ENCODE measurements at places on chromosomes 7 and 10.

DNA sequence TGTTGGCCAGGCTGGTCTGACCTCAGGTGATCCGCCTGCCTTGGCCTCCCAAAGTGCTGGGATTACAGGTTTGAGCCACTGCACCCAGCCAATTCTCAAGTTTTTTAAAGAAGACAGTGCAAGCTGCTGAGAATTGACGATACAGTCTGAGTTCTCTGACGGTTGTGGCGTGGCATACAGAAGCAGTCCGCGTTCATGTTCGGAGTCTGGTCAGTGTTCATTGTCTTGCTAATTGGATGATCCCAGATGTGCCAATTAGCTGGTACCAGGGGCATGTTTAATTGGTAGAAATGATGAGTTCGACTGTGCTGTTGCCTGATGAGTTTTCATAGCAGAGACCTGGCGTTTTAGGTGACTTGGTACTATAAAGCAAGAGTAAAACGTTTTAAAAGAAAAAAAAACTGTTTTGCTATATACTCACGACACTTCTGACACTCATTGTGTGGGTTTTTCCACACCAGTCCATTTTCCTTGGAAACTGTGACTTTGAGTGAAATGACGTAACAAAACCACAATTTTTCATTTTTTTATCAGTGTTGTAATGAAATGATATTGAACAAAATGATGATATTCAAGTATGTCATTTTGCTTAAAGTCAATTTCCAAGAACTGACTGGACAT lies 32.3 kb downstream of the CAMK1D start:
- no peak for DNase-seq

- peak; percentile 99 for DNase-seq
These were observed 109.9 kb downstream of the JCAD start for GRCh38 chr10:29949411-29950011.

DNA sequence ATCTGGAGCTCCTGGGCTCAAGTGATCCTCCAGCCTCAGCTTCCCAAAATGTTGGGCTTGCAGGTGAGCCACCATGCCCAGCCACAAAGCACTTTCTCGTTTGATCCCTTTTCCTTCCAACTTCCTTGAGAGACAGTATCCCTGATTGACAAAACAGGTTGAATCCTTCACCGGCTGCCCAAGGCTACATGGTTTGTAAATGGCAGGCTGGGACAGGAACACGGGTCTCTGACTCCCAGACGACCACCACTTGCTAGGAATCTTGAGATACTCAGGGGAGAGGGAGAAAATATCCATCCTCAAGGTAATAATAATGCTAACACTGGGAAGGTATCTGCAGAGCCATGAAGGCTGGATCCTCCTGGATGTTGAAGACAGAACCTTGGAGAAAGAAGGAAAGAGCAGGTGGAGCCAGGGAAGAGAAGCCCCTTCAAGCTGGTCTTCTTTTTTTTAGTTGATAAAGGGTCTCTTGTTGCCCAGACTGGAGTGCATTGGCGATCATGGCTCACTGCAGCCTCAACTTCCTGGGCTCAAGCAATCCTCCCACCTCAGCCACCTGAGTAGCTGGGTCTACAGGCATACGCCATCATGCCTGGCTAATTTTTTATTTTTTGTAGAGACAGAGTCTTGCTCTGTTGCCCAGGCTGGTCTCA lies 19.8 kb downstream of the MMRN2 start:
- DNase-seq, result no peak

DNA sequence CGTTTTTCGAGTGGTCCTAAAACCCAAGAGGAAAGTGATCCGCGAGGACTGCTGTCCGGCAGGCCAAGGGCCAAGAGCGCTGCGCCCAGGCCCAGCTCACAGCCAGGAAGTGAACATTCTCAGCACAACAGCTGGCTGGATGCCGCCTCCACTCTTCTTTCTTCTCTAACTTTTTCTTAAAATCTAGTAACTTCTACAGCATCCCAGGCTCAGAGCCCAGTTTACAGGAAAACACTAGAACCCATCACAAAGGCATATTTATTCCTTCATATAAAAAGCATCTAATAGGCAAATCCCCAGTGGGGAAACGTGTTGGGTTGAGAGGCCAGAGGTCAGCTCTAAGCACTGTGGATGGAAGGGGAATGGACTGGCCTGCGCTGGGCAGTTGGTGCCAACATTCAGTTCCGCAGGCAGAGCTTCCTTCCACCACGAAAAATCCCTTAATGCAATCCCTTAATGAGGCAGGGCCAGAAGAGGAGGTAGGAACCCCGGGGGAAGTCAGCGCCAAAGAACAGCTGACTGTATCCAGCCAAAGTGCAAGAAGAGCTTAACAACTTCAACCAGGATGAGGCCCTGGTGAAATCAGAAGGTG lies 74.8 kb downstream of the ZRANB1 start:
- DNase-seq, result no peak

DNA sequence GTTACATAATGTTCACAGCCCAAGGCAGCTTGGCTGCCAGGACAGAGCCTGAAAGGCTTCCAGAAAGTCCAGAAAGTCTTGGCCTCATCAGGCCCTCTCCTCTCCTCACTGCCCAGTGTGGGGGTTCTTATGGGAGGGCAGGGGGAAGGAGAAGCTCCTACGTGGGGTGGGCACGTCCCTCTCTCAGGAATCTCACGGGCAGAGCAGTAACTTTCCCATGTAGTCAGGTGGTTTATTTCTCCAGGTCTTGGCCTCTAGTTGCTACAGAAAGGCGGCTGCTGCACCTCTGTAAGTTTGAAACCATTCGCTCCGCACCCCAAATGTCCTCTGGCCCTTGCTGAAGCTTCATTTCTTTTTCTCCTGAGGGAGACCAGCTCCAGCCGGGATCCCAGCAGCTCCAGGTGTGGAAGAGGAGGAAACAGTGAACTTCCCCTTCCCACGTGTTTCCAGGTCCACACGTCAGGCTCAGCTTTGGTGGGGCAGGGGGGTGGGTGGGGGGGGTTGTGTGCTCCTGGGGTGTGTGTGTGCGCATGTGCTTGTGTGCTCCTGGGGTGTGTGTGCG lies 320.3 kb downstream of the WDR37 start:
- DNase-seq, result no peak

DNA sequence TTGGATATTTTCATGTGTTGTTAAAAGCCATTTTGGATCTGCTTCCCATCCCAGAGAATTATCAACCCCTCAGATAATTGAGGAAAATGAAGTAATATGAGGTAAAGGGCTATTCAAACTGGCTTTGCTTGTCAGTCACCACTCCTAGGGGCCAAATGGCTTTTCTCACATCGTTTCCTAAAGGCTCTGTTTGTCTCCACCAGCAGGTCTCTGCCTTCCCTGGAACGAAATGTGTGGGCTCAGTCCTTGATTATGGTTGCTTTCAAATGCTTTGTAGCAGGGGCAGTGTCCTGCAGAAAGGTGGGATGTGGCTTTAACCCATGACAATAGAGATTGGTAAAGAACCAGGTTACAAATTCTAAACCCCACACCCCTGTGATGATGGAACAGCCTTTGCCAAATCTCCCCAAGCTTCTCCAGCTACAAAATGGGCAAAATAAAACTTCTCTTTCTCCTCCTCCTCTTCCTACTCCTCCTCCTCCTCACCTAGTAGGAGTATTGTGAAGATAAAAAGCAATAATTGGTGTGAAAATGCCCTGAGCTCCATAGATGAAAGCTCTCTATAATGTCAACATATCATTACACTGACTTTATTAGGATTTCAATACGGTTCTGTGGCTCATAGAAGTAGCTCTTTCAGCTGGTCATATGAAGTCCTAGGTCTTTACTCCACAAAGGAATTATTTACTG lies 127.6 kb downstream of the CHN2 start:
- no peak for DNase-seq

DNA sequence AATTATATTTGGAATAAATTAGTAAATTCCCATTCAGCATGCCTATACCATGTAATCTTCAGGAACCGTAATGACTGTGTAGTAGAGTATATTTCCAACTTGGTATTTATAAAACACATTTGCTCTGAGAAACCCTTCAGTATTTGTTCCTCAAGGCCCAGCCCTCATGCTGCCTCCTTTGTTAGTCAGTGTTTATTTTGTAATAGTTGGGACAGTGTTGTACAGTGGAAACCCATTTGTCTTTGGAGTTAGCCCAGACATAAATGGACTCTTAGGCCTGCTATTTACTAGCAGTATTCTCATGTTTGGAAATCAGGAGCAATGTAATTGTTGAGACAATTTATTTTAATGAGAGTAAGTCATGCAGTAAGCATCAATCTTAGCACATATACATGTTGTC lies 686.9 kb downstream of the AUTS2 start:
- no peak for DNase-seq

GRCh38 chr7:150450491-150451001 lies at the start of gene GIMAP8:
GIMAP8 (plus strand) TSS chr7:150450630; CDS start chr7:150466699, 16,069 bp downstream.
- DNase-seq, result no peak

GRCh38 chr10:74078037-74078436 lies 72.6 kb downstream of the AP3M1 start:
- peak; percentile 87 for DNase-seq

DNA sequence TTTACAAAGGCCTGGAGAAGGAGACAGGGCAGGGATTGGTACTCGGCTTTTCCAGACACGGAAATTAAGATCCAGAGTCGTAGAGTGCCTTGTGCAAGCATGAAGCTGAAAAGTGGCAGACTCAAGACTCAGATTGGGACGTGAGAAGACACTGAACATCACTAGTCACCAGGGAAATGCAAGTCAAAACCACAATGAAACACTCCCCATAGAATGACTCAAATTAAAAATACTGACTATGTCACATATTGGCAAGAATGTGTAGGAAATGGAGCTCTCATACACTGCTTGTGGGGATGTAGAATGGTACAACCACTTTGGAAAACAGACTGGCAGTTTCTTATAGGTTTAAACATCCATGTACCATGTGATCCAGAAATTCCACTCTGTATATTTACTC lies 472.0 kb downstream of the RPS24 start:
- peak; percentile 13 for DNase-seq

DNA sequence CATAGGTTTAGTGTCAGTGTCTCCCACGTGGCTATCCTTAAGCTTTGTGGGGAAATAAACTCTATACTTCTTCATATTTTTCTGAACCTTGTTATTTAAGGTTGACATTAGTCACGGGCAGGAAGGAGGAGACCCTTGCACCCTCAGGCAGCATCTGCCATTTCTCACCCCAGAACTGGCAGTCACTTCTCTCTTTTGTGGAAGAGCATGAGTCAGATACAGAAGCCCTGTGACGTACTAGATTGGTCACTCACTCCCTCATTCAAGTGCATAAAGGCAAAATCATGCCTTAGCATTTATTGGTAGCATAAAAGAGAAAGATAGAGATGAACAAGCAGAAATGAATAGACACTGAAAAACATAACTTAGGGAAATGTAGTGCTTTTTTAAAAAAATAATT lies 206.0 kb upstream of the MDFIC start:
- DNase-seq, result no peak

- DNase-seq, result peak; percentile 75
These were observed 906.2 kb downstream of the LRMDA start for GRCh38 chr10:76337641-76338040.

- DNase-seq, result no peak
These were observed 37.1 kb downstream of the XPNPEP1 start for GRCh38 chr10:109886037-109886780.

- peak; percentile 60 for DNase-seq
These were observed at the start of gene SLC16A9 for GRCh38 chr10:59709395-59710125. SLC16A9 (minus strand) TSS chr10:59709850; CDS start chr10:59684291, 25,559 bp downstream.

DNA sequence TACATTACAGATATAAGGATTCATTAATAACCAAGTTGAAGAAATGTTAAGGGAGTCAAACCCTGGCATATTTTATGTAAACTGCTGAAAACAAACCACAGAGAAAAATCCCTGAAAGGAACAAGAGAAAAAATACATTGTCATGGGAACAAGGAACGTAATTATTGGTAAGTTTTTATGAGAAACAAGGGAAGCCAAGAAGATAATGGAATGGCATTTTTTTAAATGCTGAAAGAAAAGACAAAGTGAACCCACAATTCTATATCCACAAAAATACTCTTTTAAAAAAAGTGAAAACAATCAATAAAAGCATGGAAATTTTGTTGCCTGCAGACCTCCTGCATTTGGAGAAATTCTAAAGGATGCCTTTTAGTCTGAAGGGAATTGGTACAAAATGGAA lies 136.4 kb downstream of the CD36 start:
- DNase-seq, result no peak

- no peak for DNase-seq
These were observed 16.9 kb downstream of the ZC3HAV1L start for GRCh38 chr7:139018910-139019309.

DNA sequence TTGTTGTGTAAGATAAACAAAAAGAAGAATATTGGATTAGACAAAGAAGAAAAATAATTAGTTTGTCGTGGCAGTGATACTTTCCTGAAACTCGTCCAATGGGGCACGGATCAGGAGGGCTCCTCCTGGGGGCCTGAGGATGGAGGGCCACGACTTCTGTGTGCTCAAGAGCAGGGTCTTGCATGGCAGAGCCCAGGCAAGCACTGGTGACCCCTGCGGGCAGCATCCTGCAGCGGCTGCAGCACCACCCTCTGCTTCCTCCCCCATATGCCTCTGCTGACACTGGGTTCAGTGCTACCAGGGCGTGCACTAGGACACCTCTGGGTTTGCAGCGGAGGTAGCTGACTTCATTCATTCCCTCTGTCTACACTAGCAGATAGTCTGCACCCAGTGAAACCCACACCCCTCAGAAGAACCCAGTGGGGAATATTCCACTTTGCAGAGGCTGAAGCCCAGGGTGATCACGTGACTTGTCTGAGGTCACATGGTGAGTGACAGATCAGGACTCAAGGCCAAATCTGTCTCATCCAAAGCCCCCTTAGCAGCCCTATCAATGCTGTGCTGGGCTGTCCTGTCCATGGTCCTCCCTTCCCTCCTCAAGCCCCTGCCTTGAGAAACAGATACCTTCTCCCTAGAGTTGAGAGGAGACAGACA lies 375.5 kb downstream of the TCERG1L start:
- DNase-seq, result no peak

DNA sequence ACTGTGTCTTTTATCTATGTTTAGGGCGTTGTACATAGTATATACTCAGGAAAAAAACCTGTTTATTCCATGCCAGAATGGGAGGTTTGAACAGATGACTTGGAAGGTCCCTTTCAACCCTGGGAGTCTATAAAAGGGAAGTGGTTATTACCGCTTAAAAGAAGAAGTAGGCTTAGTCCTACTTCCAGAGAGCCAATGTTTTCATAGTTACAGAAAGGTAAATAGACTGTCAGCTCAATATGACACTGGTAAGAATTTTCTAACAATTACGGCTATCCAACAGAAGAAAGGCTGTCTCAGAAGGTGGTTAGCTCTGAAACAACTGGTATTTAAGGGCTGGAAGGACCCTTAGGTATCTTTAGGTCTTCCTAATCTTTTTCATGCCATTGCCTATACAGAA lies 1.1 kb upstream of the TFAM start:
- no peak for DNase-seq

DNA sequence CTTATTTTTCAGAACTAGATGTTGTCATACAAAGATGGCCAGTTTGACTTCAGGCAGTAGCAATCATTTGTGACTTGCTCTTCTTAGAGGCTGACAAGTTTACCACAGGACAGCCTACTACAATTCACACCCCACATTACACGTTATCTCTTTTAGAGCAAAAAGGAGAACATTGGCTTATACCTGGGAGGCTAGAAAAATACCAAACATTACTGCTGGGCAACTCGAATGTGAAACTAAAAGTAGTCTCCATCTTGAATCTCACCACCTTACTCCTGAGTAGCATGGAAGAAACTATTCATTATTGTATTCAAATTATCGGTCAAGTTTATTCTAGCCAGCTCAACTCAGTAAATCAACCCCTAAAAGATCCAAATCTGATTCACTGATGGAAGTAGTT lies 90.7 kb upstream of the TMEM26 start:
- DNase-seq, result no peak

- DNase-seq, result no peak
These were observed 94.4 kb upstream of the FGFR2 start for GRCh38 chr10:121692626-121693025.

GRCh38 chr7:151781161-151781845 lies 95.6 kb downstream of the PRKAG2 start:
- no peak for DNase-seq

GRCh38 chr7:70621954-70622600 lies 509.9 kb upstream of the GALNT17 start:
- DNase-seq, result no peak

Measured in fibroblast of skin of abdomen (primary cell).